ENCODE measurements at places on chromosomes 7 and 10.

- DNase-seq: no peak
Observed at GRCh38 chr7:30475580-30475979, 3.0 kb downstream of the NOD1 start.

- DNase-seq: no peak
Observed at GRCh38 chr7:30911561-30911969, at the start of gene AQP1. Gene AQP1, plus strand, starts transcription at chr7:30911853. Its CDS starts 57 bp downstream, at chr7:30911910.

DNA sequence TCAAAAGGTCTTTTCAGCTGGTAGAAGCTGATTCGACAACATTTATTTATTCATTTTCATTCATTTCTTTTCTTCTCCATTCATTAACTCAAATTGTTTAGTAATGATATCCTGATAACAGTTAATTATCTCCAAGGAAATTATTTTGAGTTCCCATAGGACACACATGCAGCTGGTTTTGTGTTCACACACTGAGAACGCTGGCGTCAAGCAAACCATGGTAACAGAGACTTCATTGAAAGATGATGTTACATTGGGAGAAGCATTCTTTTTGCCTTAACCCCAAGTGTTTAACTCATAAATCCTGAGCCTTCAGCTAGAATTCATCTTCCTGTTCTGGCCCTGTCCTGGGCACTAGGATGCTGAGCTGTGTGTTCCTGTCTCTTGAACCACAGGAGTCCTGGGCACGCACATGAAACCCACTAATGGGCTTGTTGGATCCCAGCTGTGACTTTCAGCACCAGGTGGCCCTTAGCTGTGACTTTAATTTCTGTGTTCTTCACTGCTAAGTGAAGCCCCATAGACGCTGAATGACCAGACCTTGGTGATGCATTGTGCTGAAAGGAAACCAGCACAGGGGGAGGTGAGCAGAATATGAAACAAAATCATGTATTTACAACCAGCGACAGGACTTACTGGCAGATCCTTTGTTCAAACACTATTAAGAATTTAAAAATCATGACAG lies 121.5 kb upstream of the PRSS58 start:
- DNase-seq: no peak

DNA sequence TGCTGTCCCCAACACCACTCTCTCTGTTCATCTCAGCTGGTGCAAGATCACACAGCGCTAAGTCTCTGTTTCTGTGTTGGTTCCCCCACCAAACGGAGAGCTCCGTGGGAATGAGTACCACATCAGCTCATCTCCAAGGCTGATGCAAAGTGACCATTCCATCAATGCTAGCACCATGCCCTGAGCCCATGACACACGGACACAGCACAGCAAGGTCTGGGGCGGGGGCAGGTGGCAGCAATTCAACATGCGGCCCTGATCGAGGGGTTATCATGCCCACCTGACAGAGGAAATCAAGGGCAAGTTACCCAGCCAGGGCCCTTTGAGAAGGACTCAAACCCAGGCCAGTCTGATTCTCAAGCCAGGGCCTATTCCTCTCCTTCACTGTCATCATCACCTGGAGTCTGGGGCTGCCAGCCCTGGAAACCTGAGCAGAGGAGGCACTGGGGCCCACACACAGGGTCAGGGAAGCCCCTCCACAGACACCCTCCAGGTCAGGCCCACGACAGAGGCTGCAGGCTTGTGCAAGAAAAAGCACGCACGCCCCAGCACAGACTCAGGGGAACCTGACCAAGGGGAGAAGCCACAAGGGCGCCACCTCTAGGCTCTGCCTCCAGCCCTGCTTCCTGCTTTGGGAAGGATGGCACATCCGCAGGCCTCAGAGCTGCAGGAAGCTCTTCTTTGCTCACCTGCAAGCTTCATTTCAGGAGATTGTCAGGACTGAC lies 74.8 kb downstream of the GRID1 start:
- DNase-seq: peak; percentile 67

DNA sequence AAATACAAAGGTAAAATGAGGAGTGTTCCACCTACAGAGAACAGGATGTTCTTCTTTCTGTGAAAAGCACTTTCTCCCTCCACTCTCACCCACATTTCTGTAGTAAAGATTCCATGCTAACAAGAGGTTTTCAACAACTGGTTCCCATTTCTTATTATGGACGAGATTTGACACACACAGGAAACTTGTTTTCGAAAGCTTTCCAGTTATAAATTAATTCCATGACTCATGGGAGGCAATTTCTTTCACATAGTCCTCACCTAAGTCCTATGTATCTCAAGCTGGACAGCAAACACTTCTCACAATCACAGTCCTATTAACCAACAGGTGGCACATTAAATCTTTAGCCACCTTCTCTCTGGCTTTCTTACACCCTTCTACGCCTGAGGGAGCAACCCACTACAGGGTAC lies 24.5 kb downstream of the RAPGEF5 start:
- no peak for DNase-seq

- no peak for DNase-seq
Observed at GRCh38 chr7:80783678-80784327, 135.0 kb downstream of the SEMA3C start.

DNA sequence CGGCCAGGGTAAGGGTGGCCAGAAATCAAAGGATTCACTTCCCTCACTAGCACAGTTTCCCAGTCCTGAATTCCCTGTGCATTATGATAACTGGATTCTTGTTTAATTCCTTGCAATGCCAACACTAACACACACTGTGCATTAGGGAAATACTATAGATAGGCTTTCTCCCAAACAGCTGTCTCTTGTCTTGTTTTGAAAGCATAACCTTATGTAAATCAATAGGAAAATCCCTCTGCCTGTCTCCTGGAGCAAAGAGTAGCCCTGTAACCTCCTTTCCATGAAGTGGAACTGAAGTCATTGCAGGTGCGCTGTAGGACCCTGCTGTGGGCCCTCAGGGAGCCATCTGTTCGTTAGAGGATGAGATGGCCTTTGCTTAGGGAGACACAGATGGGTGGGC lies 82.8 kb upstream of the FAM171A1 start:
- no peak for DNase-seq

DNA sequence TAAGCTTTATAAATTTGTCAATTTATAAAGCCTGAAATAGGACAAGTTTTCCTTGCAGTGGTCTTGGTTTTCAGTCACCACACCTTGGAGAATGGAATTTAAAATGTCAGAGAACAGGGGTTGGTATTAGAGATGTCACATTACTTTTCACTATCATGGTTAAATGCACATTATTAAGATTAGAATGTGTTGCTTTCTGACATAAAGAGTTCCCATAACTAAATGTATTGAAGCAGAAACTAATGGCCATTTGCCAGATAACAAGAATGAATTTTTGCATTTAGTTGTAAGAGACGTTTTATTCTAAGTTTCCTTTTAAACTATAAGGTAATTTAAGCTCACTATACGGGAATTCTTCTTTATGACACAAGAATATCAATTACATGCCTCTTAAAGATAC lies 172.3 kb downstream of the ARL4A start:
- no peak for DNase-seq
